ENCODE measurements at places on chromosomes 1 and 21.

GRCh38 chr1:24151175-24151533 is 8.2 kb upstream of the IL22RA1 start:
- no peak for DNase-seq

DNA sequence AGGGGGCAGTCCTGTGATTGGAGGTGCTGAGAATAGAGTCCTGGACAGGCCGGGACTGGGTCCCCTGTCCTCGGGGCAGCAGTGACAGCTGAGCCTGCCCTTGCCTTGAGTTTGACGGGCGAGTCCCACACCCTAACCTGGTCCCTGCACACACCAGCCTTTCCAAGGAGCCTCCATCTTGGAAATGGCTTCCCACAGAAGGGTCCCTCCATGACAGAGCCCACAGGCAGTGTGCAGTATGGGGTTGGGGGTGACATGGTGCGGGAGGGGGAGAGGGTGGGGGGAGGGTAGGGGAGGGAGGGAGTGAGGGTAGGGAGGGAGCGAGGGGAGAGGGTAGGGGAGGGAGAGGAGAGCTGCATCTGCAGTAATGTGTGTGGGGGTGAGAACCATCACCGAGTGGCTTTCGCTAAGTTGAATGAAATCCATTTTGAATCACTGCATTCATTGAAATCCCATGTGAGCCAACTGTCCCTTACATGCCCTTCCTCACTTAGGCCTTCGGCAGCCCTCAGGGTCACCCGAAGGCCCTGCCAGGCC is 10.1 kb upstream of the TMEM52 start:
- DNase-seq = no peak

DNA sequence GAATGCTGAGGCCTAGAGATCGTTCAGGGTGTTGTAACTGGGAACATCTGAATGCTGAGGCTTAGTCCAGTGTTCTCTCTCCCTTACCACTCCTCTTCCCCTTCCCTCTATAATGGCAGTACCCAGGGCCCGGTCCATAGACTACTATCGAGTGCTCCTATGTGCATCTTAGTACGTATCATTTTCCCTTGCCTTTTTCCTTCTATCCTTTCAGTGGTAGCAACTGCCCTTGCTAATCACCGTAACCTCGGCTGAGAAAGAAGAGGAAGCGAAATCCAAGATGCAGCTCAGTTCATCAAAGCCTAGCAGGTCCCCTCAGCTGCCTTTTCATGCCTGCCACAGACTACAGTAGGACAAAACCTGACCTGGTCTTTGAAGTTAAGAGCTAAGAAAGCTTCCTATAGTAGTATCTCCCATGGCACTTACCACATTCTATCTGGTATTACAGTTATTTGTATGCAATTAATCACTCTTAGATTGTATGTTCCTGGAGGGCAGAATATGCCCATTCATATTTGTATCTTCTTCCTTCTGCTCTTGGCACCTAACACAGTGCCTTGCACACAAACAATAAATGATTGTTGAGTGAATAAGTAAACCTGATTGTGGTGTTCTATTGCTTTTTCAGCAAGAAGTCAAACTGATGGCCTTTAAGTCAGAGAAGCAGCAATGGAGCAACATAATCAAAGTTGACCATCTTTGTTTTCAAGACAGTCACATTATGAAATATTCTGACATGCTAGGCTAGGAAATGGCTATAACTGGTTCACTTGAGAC is 22.4 kb downstream of the CNIH4 start:
- DNase-seq = no peak

GRCh38 chr1:33649759-33650158 is 177.3 kb downstream of the ZSCAN20 start:
- DNase-seq = no peak

- DNase-seq = no peak
Measured at GRCh38 chr1:223430236-223430635, 37.0 kb downstream of the CCDC185 start.

DNA sequence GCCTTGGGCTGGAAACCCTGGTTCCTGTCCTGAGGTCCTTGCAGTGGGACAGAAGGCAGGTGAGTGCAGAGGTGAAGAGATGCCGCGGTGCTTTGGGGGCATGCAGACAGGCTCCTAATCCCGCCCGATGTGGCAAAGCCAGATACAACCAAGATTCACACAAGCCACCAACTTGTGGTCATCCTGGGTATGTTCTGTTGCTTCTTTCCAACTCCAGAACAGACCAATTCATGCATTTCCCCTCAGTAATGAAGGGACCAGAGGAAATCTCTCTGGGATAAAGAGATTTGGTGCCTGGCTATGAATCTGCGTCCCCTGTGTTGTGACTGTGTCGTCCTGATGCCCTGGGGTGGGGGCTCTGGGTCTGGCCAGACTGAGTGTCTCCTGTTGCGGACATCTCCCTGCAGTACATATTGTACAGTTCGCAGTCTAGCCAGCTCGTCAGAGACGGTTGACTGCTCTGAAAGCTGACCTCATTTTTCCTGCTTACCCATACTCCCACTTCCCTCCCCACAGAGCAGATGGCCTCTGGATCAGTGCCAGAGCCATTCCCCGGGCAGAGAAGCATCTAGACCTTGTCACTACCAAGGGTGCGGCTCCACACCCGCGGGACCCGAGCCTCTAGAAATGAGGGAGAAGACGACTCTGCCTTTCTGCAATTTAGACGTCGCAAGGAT is 216.3 kb downstream of the KIF26B start:
- no peak for DNase-seq

GRCh38 chr1:222136869-222137268 is 395.0 kb upstream of the DUSP10 start:
- DNase-seq = no peak

DNA sequence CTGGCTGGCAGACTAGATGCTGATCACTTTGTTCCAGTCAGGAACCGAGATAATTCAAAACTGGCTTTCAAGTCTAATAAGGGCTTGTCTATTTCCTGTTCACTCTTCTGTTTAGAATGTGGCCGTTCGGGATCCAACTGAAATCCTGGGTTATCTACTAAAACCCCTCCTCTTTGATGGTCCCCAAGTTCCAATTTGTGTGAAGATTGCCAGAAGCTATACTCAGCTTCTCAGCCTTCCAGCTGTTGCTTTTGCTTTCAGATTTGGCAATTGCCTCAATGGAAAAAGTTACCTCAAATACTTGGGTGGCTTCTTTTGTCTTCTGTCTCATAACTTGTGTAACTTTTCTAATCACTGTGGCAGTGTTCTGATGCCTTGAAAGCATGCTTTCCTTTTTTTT is 43.7 kb downstream of the BTBD8 start:
- DNase-seq = no peak

DNA sequence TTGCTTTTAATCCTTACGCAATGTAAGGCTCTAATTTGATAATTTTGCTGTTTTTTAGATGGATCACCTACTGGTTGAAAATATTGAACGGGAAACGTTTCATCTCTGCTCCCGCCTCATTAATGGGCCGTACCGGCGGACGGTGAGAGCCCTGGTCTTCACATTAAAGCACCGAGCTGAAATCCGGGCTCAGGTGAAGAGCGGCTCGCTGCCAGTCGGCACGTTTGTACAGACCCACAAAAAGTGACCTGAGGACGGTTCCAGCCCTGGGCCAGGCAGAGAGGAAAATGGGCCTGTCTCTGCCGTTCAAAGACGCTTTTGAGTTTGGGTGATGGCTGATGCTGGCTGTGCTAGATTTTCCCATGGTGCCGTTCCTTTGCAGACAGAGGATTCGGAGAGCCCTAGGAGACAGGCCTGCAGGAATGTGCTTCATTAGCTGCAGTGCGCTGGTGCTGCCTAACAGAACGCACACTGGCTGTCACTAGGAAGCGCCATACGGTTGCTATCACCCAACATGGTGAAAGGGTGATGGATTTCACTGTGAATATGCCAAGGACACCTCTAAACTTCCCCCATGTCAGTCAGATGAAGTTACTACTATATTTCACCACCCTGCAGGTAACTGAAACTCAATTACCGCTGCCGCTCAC is 42.9 kb downstream of the TCEANC2 start:
- DNase-seq = no peak

DNA sequence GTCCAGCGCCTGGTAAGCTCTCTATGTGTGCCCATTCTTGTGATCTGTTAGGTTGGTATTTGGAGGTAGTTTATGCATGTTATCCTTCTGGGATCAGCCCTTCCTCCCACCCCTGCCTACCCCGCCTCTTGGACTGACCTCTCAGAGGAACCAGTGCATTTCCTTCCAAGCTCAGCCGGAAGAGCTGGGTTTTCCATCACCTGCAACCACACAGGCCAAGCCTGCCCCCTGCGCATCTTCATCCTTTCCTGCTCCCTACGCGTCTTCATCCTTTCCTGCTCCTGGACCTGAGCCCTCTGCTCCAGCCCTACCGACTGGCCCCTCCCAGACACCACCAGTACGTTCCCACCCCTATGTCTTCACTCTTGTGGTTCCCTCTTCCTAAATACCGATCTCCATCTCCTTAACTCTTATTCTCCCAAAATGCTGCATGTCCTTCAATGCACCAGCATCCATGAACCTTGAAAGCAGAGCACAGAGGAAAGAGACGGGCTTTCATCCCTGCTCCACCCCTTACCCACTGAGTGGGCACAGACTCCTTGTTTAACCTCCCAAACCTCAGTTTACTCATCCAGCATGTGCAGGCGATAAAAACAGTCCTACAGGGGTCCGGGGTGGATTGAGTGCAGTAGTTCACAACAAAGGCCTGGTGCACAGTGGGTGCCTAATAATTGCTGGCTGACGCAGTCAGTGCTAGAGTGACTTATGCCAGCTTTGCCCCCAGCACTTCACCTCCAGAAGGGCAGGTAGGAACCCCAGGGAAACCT is 526.3 kb downstream of the MATN1 start:
- no peak for DNase-seq

DNA sequence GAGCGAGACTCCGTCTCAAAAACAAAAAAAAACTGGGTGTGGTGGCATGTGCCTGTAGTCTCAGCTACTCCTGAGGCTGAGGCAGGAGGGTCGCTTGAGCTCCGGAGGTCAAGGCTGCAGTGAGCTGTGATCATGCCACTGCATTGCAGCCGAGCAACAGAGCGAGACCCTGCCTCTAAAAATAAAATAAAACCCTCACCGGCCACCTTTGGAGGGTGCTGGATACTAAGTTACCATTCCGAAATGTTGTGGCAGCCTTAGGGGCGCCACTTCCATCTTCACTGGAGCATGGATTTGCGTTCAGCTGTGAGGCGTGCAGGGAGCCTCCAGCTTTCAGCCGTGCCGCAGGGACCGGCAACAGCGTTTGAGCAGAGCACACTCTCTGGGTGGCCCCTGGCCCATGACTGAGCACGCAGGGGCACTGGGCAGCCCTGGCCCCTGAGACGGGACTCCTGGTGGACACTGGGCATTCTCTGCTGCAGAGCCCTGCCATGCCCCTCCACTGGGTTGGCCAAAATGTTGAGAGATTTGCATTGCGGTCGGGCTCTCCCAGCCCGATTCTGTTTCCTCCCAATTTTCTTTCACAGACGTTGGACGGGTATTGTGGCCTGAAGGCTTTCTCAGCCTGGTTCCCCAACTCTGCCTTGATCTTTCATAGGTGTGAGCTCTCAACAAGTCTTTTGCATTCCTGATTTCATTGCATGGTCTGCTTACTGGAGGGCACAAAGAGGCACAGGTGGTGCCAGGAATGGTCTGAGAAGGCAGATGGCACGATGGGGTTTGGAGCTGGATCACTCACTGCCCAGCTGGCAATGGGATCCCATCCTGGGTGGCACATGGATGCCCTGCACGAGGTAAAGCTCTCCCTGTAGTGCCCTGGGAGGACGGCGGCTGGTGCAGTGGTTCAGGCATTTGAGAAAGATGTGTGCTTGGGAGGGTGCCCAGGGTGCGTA is 5.8 kb upstream of the CFAP74 start:
- DNase-seq = no peak

DNA sequence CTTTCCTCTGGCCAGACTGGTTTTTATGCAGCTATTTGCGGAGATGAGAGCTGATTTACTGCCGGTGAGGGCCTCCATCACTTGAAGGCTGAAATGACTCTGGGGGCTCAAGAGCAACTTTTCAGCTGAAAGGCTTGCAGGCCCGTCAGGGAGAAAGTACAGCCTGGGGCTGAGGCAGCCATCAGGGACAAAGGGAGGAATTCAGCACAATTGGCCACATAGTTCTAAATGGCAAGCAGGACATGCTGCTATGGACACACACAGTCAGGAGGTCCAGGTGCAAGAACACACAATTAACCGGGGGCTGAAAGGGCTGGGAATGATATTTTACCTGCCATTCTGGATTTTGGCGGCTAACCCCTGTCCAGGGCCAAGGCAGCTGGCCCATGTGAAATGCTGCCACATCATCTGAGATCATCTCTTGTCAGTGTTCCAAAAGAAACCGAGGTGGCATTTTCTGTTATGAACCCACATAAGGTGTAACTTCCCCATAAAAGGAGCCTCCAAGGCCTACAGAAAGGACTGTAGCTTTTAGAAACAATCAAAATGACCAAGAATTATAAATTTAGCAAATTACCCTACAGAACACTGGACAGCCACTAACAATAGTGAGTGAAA is 58.2 kb downstream of the LMX1A start:
- no peak for DNase-seq

DNA sequence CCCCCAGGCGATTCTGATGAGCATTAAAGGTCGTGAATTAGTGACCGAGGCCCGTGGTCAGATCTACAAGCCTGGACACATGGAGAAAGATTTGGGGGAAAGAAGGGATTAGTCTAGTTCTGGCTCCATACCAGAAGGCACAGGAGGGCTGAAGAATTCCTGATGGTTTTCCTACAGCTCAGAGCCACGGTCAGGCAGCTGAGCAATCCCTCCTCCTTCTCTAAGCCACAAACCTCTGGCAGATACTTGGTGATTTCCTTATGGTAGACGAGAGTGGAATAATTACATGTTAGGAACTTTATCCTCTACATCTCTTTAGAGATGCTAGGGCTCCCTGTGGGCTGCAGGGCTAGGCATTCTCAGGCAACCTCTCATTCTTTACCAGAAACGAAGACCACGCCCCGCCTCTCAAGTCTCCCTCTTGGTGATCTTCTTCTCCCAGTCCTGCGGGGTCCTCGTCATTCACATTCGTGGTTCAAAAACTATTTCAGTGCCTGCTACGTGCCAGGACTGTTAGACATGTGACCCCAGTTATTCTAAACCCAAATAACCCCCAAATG is 20.5 kb upstream of the ZBTB18 start:
- DNase-seq = no peak
